ENCODE measurements at places on chromosomes 6 and 20.

- no peak for DNase-seq
These were observed 338.4 kb downstream of the THBS2 start for GRCh38 chr6:168915242-168915641.

GRCh38 chr6:42368181-42368580 is 83.5 kb downstream of the TRERF1 start:
- no peak for DNase-seq

DNA sequence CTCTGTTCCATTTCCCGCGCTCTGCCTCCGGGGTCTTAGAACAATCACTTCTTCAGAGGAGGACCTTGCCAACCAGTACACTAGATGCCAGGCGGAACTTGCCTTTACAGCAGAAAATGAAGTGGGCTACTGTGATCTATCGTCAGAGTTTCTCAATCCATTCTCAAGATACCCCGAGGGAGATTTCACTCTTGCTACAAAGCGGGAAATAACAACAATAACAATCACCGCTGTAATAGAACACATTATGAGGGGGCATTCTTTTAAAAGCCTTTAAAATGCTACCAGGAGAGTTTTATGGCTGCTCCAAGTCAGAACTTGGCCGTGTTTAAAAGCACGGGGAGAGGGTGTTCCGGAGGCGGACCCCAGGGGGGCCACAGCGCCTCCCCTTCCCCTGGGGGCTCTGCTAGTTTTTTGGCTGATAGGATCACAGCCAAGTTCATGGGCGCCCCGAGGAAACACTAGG is 617.0 kb upstream of the AGPAT4 start:
- no peak for DNase-seq

DNA sequence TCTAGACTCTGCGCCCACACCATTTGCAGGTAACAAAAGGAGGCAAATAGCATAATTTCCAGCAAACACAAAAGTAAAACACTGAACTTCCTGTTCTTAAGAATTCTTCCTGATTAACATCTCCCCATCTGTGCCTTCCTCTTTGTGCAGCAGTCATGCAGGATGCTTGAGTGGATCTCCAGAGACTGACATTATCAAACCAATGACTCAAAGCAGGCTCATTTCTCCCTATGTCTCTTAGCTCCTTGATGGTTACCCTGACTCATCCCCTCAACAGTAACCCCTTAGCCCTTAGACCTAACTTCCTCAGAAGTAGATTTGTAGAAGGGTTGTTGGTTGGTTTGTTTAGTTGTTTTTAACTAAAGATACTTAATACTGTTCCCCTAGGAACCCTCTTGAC is 137.0 kb upstream of the RIN2 start:
- DNase-seq, result no peak

All from GM04503 (cell line).